CD4-positive, alpha-beta T cell treated with Interleukin-15 for 1 hour (primary cell): ENCODE measurements at places on chromosomes 3 and 15.

- no peak for DNase-seq
Measured at GRCh38 chr15:99238849-99239248, 10.5 kb downstream of the TTC23 start.

GRCh38 chr15:75720787-75721479 is 8.3 kb upstream of the CSPG4 start:
- peak; percentile 44 for DNase-seq

- DNase-seq, result no peak
Measured at GRCh38 chr3:37551857-37552256, 309.8 kb upstream of the CTDSPL start.

GRCh38 chr3:132414841-132415240 is 2.5 kb upstream of the DNAJC13 start:
- no peak for DNase-seq

GRCh38 chr3:79517766-79518413 is 249.9 kb downstream of the ROBO1 start:
- no peak for DNase-seq

- DNase-seq, result no peak
Measured at GRCh38 chr3:9175421-9175820, 74.0 kb downstream of the SRGAP3 start.

GRCh38 chr3:150970665-150971324 is 1.7 kb downstream of the CLRN1 start:
- DNase-seq, result no peak

GRCh38 chr3:49021213-49021812 is 608 bp upstream of the NDUFAF3 start:
- DNase-seq, result peak; percentile 98

DNA sequence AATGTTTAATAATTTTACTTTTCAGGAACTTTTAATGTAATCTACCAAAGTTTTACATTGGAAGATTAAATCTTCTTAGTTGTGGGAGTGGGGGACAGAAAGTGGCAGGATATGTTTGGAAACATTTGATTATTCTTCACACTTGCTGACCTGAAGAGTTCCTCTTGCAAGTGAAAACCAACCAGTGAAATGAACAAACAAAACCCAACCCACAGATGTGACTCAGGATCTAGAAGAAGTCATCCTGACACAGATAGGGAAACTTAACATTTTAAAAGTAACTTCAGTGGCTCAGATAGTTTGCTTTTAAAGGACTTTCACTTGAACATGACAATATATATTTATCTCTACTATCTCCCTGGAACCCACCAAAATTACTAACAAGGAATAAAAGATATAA is 55.4 kb downstream of the ASTE1 start:
- no peak for DNase-seq

DNA sequence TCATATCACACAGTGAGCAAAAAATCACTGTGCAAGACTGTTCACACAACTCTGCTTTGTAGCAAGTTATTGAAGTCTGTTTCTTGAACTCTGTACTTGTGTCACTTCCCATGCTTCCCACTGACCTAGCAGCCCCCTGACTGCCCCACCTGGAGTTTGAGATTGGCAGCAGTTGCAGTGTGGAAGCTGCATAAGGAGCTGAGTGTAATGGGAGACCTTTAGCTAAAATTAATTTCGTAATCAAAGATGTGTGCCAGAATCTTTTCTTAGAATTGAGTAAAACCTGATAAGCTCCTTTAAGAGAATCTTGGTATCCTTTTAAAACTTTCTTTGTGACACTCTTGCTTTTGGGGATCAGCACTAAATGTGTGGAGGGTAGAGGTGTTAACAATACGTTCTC is 42.8 kb downstream of the NKIRAS1 start:
- DNase-seq, result no peak

- DNase-seq, result no peak
Measured at GRCh38 chr15:38878026-38878425, 313.4 kb upstream of the RASGRP1 start.

GRCh38 chr15:100922192-100923040 is 3.3 kb downstream of the LRRK1 start:
- DNase-seq, result no peak

DNA sequence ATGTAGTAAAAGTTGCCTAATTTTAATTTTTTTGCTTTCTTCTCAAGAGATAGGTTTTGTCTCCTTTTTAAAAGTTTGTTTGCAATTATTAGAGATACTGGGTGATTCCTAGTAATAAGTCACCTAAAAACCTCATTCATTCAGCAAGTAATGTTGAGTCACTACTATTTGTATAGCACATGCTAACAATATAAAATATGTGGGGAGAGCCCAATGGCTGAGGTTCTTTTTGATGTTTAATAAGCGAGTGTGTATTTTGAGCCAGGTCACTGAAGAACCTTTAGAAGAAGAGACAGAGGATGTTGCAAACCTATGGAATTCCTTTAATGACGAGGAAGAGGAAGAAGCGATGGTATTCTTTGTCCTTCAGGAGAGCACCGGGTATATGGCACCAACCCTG is 123.7 kb upstream of the CHRM5 start:
- no peak for DNase-seq

GRCh38 chr3:144822671-144823070 is 851.0 kb downstream of the DIPK2A start:
- no peak for DNase-seq

GRCh38 chr3:50658831-50659230 is 15.9 kb upstream of the DOCK3 start:
- DNase-seq, result no peak

DNA sequence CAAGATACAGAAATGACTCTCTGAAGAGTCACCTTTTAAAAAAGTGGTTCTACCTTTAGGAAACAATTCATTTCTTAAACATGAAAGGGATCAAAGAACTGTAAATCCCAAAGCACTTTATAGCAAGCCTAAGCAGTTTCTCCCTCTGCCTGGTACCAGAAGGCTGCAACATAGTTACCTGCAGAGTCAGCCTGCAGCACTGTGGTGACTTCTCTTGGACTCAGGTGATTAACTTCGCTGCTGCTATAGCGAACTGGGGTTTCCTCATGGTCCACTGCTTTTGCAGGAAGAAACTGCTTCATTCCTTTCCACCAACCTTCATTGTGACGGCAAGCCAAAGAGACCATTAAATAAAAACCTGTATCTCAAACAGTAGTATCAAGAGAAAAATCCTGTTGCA is 37.3 kb downstream of the ST3GAL6 start:
- no peak for DNase-seq

DNA sequence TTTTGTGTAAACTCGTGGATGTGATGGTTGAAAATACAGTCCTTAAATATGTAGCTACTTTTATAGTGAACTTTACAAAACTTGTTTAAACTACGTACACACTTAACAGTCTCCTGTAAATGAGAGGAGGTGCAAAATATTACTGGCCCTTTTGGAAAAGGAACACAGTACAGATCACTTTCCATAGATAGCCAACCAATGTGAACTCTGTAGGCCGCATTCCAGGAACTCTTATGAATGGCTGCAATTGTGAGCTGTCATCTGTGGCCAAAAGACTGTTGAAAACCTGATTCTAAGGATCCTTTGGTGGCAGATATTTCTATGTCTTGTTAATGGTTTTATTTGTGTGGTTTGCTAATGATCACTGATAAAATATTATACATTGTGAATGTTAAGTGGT is 6.2 kb downstream of the TSC22D2 start:
- no peak for DNase-seq

GRCh38 chr3:124563376-124563775 is 166.9 kb upstream of the UMPS start:
- no peak for DNase-seq

DNA sequence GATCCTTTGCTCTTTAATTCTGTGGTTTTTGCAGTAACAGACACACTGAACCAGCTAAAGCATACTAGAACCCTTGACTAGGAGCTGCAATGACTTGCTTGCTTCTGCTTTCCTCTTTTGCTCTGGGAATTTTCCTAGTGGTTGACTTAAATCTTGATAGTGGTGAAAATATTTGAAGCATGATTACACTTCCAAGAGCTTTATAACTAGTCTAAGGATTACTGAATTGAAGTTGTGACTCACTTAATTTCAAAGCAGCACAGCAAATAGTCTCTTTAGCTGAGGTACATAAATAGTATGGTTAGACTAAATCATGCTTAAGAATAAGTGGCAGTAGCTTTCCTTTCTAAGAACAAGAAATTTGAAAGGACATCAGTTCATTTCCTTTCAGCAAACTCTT is 513.5 kb upstream of the GBE1 start:
- no peak for DNase-seq

GRCh38 chr15:73322665-73323373 is 45.9 kb downstream of the HCN4 start:
- no peak for DNase-seq

GRCh38 chr3:71305231-71306206 is 278.0 kb downstream of the FOXP1 start:
- DNase-seq, result peak; percentile 20

GRCh38 chr3:75001330-75001729 is 386.9 kb upstream of the CNTN3 start:
- DNase-seq, result no peak

GRCh38 chr3:115760716-115761115 is 137.4 kb downstream of the GAP43 start:
- no peak for DNase-seq

GRCh38 chr3:150327678-150328653 is 80.1 kb upstream of the TSC22D2 start:
- DNase-seq, result no peak

DNA sequence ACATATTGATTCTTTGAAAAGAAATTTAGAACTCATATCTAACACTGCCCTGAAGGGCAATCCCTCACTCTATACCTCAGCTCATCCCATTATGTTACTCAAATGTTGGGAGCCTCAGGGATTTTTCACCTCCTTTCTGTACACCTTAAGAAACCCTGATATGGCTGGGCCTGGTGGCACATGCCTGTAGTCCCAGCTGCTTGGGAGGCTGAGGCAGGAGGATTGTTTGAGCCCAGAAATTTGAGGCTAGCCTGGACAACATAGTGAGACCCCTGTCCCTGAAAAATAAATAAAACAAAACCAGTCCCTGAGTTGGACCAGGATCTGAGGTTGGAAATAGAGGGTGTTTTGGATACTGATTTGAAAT is 27.6 kb downstream of the NDUFB4 start:
- DNase-seq, result no peak

DNA sequence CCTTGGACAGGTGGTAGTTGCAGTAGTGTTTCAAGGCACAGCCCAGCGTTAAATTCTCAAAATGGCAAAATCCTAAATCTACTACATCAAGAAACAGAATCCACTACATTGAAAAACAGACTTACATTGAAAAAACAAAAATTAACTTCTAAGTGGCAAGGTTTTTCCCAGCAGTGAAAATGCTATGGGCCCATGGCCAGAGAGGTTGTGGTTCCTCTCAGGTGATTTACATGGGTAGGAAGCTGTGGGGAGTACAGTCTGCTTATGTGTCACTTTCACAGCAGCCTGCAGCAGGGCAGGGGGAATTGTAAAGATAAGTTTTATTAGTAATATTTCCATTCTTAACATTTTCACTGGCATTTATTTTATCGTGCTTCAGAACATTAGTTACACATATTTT is 24.9 kb downstream of the TTC14 start:
- DNase-seq, result no peak

GRCh38 chr15:29888646-29889045 is 66.4 kb upstream of the TJP1 start:
- DNase-seq, result no peak

GRCh38 chr15:72850833-72851232 is 67.3 kb upstream of the ADPGK start:
- no peak for DNase-seq

GRCh38 chr15:48645558-48646330 is at the start of gene FBN1:
FBN1 (minus strand) TSS chr15:48645709; CDS start chr15:48644769, 940 bp downstream.
- no peak for DNase-seq

- no peak for DNase-seq
Measured at GRCh38 chr3:33636125-33636850, 81.8 kb downstream of the CLASP2 start.

DNA sequence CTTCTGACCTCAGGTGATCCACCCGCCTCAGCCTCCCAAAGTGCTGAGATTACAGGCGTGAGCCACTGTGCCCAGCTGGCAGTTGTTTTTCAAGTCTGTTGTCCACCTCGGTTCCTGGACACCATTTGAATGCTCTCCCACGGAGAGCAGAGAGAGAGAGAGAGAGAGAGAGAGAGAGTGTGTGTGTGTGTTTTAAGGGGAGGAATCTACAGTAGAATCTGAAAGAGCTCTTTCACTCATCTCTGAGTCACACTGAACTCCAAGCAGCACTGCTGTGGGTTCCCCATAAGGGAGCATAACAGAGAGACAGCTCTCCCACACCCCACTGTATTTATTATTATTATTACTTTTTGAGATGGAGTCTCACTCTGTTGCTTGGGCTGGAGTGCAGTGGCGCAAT is 156.6 kb downstream of the RPLP1 start:
- DNase-seq, result no peak

DNA sequence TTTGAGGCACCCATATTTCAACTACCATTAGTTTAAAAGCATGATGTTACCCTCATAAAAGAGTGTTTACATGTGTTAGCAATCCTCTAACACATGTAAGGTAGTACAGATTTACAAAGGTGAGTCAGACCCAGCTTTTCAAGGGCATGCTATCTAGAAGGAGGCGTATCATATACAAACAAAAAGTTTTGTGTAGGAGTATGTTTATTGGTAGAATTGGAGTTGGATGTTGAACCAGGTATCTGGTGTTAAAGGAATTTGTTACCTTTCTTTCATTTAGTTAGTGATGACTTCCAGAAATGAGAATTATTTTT is 2.4 kb downstream of the HACD3 start:
- DNase-seq, result no peak

DNA sequence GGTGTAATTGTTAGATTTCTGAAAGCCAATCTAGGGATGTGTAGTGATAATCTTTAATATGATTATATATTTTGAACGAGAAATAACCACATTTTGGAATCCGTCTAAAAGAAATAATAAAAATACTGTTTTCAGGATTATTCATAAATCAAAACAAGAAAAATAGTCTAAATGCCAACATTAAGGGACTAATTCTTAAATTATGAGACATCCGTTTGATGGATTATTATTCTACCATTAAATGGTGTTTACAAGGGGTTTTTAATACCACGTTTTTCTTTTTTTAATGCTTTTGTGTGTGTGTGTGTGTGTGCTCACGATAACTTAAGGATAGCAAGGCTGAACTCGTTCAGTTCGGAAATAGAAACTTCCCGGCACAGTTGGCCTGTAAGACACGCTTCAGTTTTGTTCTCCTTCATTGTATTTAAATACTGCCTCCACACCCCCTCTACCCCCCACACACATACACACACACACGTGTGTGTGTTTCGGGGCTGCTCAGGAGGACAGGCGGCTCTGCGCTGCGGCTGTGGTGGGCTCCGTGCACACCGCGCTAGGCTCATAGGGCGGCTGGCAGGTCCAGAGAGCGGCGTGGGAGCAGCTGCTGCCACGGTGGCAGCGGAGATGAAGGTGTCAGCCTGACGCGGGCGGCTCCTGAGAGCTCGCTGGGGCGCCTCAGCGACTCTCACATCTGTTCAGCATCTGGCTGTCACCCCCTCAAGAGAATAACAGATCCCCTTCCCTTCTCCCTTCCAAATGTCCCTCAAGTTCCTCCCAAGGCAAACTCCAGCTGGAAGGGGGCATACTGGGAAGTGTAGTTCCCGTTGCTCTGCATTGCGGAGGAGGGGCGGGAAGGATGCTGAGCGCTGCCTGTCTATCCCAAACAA is 23.0 kb upstream of the ANP32A start:
- DNase-seq, result peak; percentile 24
